GM12891 (cell line): ENCODE measurements at places on chromosomes 12 and 14.

DNA sequence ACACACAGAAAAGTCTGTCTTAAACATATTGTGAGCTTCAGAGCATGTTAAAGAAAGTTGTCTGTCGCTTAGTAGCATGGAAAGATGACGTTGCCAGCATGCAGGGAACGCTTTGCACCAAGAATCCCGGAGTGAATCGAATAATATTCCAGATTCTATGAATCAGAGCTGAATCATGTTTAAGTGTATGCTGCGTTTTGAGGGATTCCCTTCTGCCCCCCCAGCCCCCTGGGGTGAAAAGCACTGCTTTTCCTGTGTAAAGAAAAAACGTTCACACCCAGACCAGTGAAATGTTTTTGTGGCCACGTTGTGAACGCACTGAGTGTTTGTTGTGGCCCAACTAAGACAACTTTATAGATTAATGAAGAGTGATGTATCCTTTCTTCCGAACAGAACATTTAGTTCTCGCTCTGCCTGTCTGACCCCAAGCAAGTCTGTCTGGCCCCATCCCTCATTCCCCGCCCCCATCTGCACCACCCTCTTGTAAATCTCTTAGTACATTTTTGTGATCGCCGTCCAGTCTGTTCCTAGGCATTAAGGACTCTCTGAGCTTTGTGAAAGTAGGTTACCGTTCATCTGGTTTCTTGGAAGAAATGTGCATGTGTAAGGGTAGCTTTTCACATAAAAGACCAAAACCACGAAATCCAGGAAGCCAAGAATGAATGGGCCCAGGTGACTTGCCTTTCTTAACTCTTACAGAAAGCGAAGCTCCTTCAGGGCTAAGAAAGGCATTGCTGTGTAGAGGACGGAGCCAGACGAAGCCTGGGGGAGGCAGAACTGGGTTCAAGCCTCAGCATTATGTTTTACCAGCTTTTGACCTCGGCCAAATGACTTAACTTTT, 103.0 kb downstream of the SAMD4A start:
- DNase-seq, result no peak

DNA sequence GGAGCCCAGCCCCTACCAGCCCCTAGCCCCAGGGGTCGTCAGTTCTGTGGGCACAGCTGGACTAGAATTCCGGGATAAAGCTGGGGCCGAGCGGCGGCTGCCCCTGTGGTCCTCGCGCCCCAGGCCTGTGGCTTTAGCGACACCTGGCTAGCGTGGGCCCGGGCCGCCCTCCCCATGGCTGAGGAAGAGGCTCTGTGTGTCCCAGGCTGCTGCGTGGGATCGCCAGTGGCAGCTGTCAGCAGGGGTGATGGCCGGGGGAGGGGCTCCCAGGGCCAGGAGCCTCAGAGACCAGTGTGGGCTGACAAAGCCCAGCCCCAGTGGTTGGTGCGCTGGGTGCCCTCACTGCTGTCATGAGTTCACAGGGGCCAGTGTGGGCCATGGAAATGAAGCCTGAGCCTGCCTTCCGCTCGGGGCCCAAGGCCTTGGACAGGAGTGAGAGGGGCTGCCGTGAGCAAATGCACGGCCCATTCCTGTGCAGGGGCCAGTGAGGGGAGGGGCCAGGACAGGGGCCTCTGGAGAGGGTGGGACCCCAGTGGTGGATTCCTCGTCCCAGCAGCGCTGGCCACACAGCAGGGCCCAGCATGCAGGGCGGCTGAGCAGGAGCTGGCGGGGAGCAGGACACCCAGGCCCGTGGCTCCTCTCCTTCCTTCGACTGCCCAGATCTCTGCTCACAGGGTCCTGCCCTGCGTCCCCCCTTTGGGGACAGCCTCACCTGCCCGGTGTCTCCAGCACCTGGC, 11.4 kb downstream of the FBRSL1 start:
- no peak for DNase-seq

- DNase-seq, result no peak
Observed at GRCh38 chr12:108543652-108544051, 17.3 kb downstream of the SART3 start.

DNA sequence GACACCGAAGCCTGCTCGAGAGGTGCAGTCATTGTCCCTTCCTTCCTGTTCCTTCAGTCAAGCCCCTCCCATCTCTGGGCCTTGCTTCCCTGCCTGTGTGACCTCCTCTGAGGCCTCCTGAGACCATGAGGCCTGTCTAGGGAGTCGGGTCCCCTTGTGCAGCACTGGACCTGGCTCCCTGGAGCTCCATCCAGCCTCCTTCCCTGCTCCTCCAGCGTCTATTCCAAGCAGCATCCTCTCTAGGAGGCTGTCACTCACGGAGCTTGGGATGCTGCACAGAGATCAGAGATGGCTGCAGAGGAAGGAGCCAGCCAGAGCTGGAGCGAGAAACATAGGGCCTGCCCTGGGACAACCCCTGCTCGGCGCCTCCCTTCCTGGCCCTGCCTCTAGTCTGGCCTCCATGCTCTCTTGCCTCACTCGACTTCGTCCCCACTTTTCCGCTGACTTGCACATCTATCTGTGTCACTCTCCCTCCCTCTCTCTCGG, 142.7 kb downstream of the BCL11B start:
- no peak for DNase-seq

DNA sequence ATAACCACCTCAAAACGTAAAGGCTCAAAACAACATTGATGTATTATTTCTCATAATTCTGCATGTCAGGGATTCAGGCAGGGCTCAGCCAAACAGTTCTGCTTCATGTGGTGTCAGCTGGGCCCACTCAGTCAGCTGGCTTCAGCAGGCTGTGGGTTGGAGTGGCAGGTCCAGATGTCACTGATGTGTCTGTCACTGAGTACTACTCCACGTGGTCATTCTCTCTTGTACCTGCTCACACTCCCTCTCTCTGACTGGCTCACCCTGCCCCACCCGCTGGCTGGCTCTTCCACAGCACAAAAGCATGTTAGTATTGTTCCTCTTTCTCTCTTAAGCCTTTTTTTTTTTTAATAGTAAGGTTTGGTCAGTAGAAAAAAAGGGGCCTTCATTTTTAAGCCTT, 182.4 kb downstream of the DICER1 start:
- DNase-seq, result no peak

DNA sequence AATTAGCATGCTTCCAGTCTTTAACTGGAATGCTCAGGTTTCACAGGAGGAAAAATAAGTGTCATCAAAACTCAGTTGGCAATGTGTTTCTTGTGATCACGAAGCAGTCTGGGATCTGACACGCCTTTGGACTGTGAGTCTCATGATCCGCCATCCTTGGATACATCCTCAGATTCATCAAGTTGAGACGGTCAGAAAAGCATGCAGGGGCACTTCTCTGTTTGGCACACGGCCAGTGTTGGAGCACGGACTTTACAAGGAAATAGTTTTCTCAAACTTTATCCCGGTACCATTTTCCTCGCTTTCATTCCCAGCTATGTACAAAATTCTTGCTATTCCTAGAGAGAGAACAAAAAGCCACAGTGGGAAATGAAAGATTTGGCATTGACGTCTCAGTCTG, 88.4 kb upstream of the PARP11 start:
- no peak for DNase-seq

- no peak for DNase-seq
Observed at GRCh38 chr14:103512701-103513611, 9.7 kb downstream of the CKB start.

- DNase-seq, result no peak
Observed at GRCh38 chr14:68806526-68807147, 13.8 kb upstream of the ZFP36L1 start.

GRCh38 chr14:47284283-47284682, 391.1 kb downstream of the MDGA2 start:
- DNase-seq, result no peak

DNA sequence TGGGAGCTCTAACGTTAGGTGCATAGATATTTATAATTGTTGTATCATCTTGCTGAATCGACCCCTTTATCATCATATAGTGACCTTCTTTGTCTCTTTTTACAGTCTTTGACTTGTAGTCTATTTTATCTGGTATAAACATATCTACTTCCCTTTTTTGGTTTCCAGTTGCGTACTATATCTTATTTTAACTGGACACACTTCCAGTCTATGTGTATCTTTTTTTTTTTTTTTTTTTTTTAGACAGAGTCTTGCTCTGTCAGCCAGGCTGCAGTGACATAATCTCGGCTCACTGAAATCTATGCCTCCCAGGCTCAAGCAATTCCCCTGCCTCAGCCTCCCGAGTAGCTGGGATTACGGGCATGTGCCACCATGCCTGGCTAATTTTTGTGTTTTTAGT, 41.9 kb upstream of the ZFP36L1 start:
- no peak for DNase-seq

- DNase-seq, result no peak
Observed at GRCh38 chr12:132342251-132343227, 13.2 kb upstream of the GALNT9 start.

- no peak for DNase-seq
Observed at GRCh38 chr14:92409043-92409442, 86.1 kb downstream of the SLC24A4 start.

GRCh38 chr14:54364555-54365415, 32.0 kb upstream of the CDKN3 start:
- DNase-seq, result no peak

GRCh38 chr14:101838476-101838875, 77.0 kb downstream of the PPP2R5C start:
- no peak for DNase-seq

GRCh38 chr14:61107869-61108493, 126.9 kb downstream of the SLC38A6 start:
- DNase-seq, result no peak

- DNase-seq, result no peak
Observed at GRCh38 chr14:39974036-39974435, 541.8 kb upstream of the FBXO33 start.

GRCh38 chr12:3243376-3244084, 166.4 kb downstream of the TSPAN9 start:
- no peak for DNase-seq

DNA sequence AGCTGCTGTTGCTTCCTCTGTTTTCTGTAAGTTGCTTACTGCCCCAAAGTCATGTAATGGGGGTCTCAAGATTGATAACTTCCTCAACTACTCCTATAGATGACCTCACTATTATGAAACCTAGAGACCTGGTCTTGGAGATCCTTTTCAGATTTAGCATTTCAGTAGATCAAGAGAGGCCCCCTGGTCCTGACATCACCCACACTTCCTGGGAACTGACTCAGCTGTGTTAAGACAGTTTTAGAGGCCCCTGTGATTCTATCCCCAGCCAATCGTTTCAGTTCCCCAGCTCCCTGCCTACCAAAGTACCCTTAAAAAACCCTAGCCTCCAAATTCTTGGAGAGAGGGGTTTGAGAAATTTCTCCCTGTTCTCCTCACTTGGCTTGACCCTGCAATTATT, 9.2 kb upstream of the ARG2 start:
- no peak for DNase-seq

DNA sequence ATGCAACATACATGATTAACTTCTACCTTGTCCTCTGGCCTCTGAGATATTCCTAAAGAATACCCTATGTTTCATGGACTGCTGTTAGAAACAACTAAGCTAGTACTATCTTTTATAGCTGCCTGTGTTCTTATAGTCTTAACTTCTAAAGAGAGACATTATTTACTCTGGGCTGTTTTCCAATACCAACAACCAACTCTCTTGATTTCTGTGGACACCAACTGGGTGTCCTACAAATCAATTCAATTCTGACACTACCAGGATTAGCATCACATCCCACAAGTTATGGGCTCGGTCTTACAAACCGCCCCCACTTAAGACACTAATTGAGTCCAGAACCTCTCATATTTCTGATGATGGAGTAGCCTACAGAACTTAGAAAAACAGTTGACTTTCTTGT, 8.3 kb downstream of the XPOT start:
- no peak for DNase-seq

DNA sequence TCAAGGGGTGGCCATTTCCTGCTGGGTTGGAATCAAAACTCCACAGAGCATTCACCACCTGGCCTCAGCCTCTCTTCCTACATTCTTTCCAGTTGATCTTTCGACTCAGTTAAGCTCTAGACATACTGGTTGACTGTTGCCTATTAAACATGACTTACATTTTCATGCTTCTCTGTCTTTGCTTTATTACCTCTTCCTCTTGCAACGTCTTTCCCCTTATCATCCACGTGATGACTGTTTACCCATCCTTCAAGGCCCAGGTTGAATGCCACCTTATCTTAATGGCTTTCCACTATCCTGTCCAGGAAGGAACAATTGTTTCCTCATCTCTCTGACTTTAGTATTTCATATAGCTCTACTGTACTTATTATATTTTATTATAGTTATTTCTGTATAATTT, 24.4 kb upstream of the CCDC175 start:
- DNase-seq, result no peak

GRCh38 chr12:49980501-49981349, 8.0 kb downstream of the AQP6 start:
- DNase-seq, result no peak

GRCh38 chr12:131030472-131031328, 77.0 kb downstream of the ADGRD1 start:
- no peak for DNase-seq

- no peak for DNase-seq
Observed at GRCh38 chr14:32603992-32604565, 275.0 kb downstream of the AKAP6 start.

DNA sequence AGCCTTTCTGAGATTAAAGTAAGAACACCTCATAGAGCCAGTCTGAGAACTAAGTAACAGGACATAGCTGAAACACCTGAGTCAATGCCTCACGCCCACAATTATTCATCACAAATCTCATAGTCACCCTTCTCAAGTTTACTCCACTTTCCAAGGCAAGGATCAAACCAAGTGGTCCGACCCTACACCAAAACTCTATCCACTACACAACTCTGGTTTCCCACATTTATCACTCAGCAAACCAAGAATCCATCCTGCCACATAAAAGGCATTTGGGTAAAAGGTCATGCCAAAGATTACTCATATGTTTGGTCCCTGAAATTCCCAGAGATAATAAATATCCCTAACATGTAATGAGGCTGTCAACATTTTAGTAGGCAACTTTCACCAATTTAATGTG, 144.1 kb downstream of the RPAP3 start:
- DNase-seq, result no peak

GRCh38 chr14:75401361-75401760, 26.5 kb upstream of the JDP2 start:
- no peak for DNase-seq

GRCh38 chr14:59707778-59708561, 131.4 kb upstream of the CCDC175 start:
- DNase-seq, result no peak

GRCh38 chr14:73757876-73758391, 43.8 kb upstream of the PNMA1 start:
- no peak for DNase-seq

- no peak for DNase-seq
Observed at GRCh38 chr12:10395390-10395998, 5.7 kb upstream of the KLRK1 start.

GRCh38 chr12:103677905-103678304, 90.8 kb downstream of the STAB2 start:
- no peak for DNase-seq

DNA sequence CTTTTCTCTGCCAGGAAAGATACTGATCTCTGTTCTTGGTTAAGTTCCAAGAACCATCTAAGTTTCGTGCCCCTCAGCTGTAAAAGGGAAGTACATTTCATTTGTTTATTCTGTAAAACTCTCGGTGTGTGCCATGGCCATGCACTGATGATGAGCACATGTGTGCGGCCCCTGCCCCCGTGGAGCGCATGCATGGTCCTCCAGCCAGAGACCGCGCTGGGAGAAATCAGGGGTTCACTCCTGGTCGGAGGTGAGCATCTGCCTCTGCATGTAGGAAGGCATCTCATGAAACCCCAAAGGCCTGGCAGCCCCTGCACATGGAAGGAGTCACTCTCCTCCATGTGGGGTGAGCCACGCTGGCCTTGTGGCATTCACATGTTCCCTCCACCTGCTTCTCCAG, 102.5 kb upstream of the RTL1 start:
- DNase-seq, result no peak

GRCh38 chr14:55243386-55243785, 27.8 kb upstream of the FBXO34 start:
- no peak for DNase-seq

- DNase-seq, result no peak
Observed at GRCh38 chr12:106527356-106527755, 55.4 kb upstream of the RFX4 start.
